ENCODE measurements at places on chromosomes 11 and 22. TPM values are rescaled to one million over a fixed set of nuclear protein-coding genes. Genes with fewer than 3 reads are reported as not detected.
A peak's percentile ranks its signal among the peaks of the same experiment; 100 is the strongest.

DNA sequence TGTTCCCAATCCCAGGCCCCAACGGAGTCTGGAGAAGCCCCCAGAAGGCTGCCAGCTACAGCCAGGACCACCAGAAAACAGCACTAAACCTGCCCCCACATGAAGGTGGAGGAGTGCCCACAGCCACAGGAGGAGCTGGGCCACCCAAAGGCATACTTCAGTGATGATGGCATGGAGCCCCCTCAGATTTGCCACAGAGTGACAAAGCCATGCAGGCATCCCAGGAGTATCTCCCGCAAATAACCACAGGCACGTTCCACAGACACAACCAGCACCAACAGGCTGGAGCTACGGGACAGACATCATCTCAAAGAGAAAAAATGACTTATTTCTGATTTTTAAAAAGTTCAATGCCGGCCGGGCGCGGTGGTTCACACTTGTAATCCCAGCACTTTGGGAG is 10.6 kb downstream of the CARS1 start:
- DNase-seq = no peak
- peaks cover 23% of the 10 kb centered on the region for H3K4me1 ChIP-seq
- H3K27me3 ChIP-seq = no peaks in the 10 kb centered on the region
- no peak overlapping the region for H3K4me3 ChIP-seq
- H3K27ac ChIP-seq = no peak overlapping the region

GRCh38 chr11:5196731-5197130 is 3.8 kb downstream of the OR51V1 start:
- H3K4me1 ChIP-seq = peaks cover 2% of the 10 kb centered on the region
- H3K36me3 ChIP-seq = no peaks in the 10 kb centered on the region
- no peak overlapping the region for H3K4me3 ChIP-seq
- H3K27ac ChIP-seq = no peak overlapping the region
- no peaks in the 10 kb centered on the region for H3K27me3 ChIP-seq

GRCh38 chr22:22810471-22810870 is 77.1 kb upstream of the IGLL5 start:
- H3K36me3 ChIP-seq = no peaks in the 10 kb centered on the region
- no peaks in the 10 kb centered on the region for H3K27me3 ChIP-seq
- no peak overlapping the region for H3K4me3 ChIP-seq
- DNase-seq = no peak
- H3K27ac ChIP-seq = no peak overlapping the region
- no peaks in the 10 kb centered on the region for H3K4me1 ChIP-seq

GRCh38 chr11:26827567-26828081 is 105.8 kb upstream of the SLC5A12 start:
- H3K27me3 ChIP-seq = no peaks in the 10 kb centered on the region
- H3K4me3 ChIP-seq = no peak overlapping the region
- peaks cover 2% of the 10 kb centered on the region for H3K4me1 ChIP-seq
- peak overlapping the region; percentile 66 for H3K27ac ChIP-seq
- DNase-seq = peak; percentile 30

DNA sequence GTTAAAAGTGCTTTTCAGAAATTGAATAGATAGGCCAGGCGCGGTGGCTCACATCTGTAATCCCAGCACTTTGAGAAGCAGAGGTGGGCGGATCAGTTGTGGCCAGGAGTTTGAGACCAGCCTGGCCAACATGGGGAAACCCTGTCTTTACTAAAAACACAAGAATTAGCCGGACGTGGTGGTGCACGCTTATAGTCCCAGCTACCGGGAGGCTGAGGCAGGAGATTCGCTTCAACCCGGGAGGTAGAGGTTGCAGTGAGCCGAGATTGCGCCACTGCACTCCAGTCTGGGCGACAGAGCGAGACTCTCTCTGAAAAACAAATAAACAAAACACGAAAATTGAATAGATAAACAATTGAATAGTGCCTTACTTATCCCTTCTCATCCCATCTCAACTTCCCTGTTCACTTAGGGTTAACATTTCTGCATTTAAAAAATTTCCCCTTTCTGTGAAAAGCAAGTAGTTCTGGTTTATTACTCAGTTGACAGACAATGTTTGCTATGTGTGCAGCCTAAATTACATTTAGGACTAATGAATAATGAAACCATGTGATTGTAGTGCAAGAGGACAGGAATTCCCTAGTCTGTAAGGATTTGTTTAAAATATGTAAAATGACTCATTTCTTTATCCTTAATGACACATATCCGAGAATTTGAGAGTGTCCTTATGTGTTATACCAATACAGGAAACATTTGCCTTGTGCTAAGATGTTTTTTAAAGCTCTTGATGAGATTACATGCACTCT is 6.0 kb downstream of the RNF169 start:
- no peaks in the 10 kb centered on the region for H3K27me3 ChIP-seq
- peak overlapping the region; percentile 72 for H3K27ac ChIP-seq
- peak; percentile 96 for DNase-seq
- no peaks in the 10 kb centered on the region for H3K36me3 ChIP-seq
- peaks cover 13% of the 10 kb centered on the region for H3K4me1 ChIP-seq

Gene NRGN
- polyA plus RNA-seq = 27.8 TPM

Gene NAALADL1
- 6.3 TPM for polyA plus RNA-seq
